ENCODE measurements at places on chromosomes 4 and X.
A peak's percentile ranks its signal among the peaks of the same experiment; 100 is the strongest.

- no peak for DNase-seq
Measured at GRCh38 chr4:3680656-3681055, 85.5 kb upstream of the ADRA2C start.

- no peak for DNase-seq
Measured at GRCh38 chr4:75715105-75715799, 9.1 kb upstream of the USO1 start.

DNA sequence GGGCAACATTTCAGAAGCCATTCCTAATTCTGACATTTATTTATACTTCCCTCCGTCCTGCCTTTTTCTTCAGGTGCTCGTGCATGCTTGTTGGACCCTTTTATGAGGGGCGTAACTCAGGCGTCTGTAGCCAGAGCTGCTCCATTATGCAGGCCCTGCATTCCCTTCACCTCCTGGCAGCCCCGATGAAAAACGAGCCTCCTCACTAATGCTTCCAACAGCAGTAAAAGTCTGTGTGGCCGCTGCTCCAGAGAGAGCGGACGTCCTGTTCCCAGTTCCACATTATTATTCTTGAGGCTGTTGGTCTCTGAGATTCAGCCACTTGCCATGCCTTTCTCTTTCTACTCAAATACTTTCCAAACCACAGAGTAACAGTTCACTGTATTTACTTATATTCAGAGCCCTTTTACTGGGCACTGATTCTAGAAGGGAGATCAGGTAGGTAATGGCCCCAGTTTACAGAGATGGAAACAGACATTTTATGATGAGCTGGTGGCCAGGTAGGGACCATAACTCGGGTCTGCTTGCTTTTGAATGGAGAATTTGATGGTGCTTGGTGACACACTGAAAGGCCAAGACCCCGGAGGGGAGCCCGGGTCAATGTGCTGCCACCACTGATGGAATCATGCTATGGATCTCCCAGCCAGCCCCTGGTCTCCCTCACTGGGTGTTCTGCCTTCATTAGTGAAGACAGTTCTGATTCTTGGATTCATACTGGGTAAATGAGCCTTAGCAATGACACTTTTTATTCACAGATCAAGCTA is 101.0 kb downstream of the GATB start:
- no peak for DNase-seq

DNA sequence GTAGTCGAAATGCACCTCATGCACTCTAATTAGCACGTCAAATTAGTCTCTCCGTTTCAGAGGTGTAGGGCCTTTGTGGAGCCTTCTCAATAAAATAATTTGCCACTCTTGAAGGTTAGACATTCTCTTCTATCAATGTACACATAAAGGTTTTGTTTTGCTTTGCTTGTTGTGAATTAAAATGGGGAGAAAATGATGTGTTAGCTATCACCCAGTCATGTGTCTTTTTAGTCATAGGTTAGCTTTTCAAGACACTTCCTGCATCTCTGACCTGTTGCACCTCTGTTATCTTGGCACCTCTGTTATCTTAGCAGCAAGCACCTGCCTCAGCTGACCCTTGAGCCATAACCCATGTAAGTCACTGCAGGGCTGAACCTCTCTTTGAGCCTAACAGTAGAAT is 936 bp downstream of the TMEM144 start:
- DNase-seq = no peak

DNA sequence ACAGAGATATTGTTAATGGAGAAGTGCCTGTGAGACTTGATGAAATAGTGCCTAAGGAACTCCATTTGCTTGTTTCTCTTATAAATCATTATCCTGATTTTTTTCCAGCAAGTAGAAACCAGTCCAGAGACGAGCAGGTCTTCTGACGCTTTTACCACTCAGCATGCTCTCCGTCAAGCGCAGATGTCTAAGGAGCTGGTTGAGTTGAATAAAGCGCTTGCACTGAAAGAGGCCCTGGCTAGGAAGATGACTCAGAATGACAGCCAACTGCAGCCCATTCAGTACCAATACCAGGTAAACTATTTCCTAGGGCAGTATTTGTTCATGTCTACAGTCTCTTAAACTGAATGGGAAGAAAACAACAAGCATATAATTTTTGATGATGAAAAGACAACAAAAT is 63.6 kb downstream of the KIF4A start:
- no peak for DNase-seq

- no peak for DNase-seq
Measured at GRCh38 chr4:152565333-152565732, 29.4 kb upstream of the FBXW7 start.

DNA sequence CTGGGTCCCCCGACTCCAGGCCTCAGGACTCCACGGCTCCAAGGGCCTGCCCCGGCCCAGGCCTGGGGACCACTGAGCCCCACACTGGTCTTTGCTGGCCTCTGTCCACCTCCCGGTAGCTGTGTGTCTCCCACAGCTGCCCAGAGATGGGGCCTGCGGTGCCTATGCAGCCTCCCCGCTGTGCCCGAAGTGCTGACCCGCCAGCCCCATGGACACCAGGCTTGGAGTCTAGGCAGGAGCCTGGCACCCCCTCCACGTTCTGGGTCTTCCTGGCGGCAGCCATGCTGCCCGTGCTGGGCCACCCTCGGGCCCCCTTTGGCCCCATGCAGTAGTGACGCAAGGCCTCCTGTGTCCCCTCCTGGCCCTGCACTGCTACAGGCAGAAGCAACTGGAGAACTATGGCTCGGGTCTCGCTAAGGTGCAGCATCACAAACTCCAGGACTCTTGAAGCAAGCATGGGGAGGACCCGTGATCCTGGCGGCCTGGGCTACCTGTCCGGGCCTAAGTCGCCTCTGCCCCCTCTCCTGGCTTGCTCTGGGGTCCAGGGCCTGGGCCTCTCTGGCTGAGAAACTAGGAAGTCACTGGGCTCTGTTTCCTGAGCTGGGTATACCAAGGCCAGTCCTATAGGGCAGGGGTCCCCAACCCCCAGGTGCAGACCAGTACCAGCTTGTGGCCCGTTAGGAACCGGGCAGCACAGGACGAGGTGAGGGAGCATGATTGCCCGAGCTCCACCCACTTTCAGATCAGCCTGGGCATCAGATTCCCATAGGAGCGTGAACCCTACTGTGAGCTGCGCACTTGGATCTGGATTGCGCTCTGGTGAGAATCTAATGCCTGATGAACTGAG is 917 bp downstream of the MYL5 start:
- no peak for DNase-seq

GRCh38 chrX:24360272-24360671 is at the start of gene SUPT20HL1:
SUPT20HL1 (plus strand) TSS chrX:24360639; CDS start chrX:24362761, 2,122 bp downstream.
- no peak for DNase-seq

DNA sequence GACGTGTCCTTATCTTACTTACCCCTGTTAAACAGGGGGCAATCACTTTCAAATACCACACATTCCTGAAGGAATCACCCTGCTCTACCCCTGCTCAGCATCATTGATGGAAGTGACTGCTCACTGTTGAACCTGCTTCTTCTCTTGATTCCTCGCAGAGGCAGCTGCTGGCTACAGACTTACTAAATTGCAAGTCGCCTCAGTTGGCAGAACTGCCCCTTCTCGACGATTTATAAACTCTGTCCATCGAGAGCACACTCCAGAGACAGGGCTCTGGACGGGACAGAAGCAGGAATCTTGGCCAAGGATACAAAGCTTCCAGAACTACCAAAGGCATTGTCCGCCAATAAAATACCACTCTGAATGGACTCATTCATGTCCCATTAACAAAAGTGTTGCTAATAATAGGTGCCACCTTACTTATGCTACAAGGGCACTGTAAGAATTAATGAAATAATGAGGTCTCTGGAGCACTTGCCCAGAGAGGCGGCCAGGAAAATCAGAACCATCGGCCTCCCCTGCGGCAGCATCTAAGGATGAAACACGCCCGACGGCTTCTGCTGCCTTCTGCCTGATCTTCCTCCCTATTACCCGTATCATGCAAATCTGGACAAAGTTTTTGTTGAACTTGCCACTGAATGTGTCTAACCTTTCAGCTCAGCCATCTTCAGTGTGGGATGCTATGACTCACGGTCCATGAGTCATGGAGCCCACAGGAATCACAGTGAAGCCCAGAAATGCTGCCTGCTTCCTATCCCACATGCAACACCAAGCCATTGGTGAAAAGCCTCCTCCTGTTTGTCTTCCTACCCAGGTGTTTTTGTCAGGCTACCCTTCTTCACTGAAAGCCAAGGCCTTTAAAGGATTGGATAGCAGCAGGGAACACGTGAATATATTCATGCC is 164.9 kb downstream of the MAML3 start:
- DNase-seq = no peak

DNA sequence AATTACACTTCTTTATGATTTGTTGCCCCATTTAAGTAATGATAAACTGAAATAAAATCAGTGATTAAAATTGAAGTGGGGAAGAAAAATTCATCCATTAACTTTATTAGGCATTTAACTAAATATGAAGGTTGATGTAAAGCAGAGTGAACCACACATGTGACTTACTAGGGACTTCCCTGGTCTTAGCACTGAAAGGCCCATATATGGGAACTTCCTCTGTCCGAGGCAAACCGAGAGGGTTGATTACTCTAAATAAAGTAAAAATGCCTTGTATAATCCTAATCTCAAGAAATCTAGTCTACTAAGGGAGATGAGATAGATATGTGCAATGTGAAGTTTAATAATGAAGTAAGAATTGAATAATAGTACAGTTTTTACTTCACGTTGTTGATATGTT is 403.9 kb upstream of the RPS6KA3 start:
- DNase-seq = no peak

DNA sequence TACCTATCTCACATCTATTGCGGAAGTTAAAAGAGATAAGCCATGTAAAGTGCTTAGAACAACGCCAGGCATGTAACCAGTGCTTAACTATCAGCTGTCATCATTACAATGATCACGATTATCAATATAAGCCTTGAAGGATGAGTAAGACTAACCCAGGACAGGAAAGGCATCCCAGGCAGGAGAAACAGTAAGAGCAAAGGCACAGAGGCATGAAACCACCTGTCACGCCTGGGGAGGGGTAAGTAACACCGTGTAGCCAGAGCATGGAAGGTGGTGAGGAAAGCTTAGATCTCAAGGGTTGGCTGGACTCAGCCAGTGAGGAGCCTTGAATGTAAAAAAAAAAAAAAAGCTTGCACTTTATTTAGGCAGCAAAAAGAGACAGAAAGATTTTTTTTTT is 71.7 kb upstream of the NOCT start:
- no peak for DNase-seq

DNA sequence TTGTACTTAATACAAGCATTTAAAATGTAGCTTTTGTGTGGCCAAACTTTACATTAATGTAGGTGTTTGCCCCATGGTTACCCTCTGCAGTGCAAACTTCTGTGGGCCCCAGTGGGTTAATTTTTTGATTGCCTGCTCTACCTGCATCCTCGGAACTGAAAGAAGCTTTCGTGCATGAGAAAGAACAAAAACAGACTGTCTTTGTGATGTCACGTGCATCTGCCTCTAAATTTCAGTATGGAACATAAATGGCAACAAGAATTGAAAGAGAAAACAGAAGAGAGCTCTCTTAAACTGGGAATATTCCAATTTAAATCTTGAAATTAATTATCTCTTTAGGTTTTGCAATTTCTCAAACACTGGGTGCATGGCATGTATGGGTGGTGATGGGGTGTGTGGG is 182.4 kb upstream of the LCORL start:
- DNase-seq = no peak

- DNase-seq = no peak
Measured at GRCh38 chrX:47843363-47843762, 6.7 kb downstream of the ZNF81 start.

DNA sequence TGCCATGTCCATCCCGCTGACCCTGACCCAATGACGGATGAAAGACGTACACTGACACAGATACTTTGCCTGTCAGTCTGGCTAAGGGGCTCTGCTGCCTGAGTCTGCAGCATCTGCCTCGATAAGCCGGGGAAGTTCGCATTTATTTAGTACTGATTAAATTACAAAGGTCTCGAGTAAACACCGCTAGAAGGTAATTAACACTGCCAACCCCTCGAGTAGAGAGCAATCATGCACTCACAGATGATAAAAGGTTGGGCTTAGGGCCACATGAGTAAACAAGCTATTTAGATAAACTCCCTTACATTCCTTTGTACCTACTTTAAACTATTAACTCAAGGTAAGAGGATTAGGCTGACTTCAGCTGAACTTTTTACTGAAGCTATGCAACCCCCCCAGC is 16.0 kb upstream of the RBMXL3 start:
- no peak for DNase-seq

GRCh38 chr4:169770416-169770815 is 12.7 kb upstream of the HPF1 start:
- no peak for DNase-seq

GRCh38 chr4:56937262-56937661 is 29.6 kb downstream of the REST start:
- DNase-seq = no peak

- peak; percentile 25 for DNase-seq
Measured at GRCh38 chrX:19682712-19683331, 167.5 kb upstream of the MAP3K15 start.

GRCh38 chr4:123821861-123822260 is 425.3 kb downstream of the SPRY1 start:
- no peak for DNase-seq

DNA sequence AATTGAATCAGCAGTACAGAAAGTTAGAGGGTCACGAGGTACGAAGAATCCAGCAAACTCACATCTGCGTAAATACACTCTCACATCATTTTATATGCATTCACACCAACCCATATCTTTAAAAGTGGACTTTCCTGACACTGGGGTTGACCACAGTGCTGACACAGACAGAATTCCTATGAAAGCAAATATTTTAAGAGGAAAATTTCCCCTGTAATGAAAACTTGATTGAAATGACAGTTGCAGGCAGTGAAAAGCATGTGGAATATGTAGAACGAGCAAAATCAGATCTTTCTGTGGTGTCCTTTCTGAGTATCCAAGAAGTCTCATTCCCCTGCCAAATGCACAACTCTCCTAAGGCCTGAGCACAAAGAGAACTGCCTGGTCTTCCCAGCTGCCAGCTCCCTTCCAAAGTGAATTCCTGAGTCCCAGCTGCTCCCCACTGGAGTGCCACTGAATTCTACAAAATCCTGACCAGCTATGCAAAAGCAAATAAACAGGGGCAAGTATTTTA is 50.5 kb upstream of the FAM9C start:
- no peak for DNase-seq

GRCh38 chrX:101925733-101926132 is 6.1 kb downstream of the ZMAT1 start:
- no peak for DNase-seq

DNA sequence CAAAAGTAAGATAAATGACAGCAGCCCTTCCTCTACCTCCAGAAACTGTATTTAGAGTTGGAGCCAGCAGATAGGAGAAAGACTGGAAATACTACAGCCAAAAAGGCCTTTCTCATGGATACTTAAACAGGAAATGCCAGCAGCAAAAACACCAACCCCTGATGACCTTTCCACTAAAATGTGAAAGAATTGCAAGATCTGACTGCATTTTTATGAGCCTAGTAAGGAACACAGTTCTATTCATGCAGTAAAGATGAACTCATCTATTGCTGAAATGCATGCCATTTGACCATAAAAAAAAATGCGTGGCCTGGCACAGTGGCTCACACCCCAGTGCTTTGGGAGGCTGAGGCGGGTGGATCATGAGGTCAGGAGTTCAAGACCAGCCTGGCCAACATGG is 19.9 kb downstream of the ABCG2 start:
- no peak for DNase-seq

GRCh38 chrX:47645530-47645929 is 4.8 kb downstream of the ELK1 start:
- no peak for DNase-seq

GRCh38 chrX:21412883-21413282 is 38.7 kb downstream of the CNKSR2 start:
- DNase-seq = no peak

- no peak for DNase-seq
Measured at GRCh38 chr4:80913381-80913780, 117.1 kb upstream of the BMP3 start.

- no peak for DNase-seq
Measured at GRCh38 chrX:139002319-139002718, 290.8 kb upstream of the FGF13 start.

All from bone marrow (tissue), 2 donors.